ENCODE measurements at places on chromosomes 4 and X.

DNA sequence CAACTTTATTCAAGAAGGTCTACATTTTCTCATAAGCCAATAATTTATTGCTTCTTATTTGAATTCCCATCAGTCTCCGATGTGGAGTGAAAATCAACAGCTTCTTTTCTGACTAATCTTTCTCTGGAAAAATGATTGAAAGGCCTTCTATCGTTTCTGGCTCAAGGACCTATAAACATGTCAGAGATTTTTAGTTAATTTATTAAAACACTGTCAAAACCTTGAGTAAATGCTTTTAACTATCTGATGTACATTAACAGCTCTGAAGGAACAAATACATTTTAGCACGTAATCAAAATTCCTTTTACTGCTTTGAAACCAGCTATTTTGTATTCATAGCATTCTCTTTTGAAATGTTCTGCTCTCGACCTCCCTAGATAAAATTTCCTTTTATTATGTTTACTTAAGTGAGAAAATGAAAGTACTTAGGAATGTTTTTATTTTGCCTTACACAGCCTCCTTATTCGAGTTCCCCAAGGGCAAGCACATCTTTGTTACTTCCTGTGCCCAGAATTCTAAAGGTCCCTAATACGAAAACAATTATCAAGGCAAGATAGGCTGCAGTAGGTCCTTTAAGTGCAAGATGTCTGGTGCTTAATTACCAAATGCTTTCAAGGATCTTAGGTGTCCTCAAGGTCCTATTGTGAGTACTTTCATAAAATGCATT, 3.1 kb upstream of the ZFX start:
- H3K36me3 ChIP-seq: peaks cover under 1% of the 10 kb centered on the region
- DNase-seq: peak; percentile 21
- H3K27me3 ChIP-seq: no peaks in the 10 kb centered on the region
- no peak overlapping the region for H3K4me3 ChIP-seq
- H3K27ac ChIP-seq: peak overlapping the region; percentile 42

DNA sequence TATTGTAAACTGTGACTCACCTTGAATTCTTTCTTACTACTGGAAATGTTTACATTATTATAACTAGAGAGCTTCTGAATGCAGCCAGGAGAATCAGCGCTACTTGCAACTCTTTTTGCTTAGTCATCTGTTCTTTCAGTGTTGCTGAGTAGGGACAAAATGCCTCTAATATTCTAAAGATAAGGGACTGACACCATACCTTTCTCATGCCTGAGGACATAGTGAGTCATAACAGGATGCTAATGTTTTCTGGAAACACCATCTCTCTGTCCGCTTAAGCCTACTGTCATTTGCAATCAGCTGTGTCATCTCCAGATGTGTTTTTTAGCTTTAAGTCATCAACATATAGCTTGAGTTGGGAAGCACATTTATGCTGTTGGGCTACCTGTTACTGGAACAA, 108.3 kb downstream of the QRFPR start:
- DNase-seq: no peak
- no peak overlapping the region for H3K4me3 ChIP-seq
- no peak overlapping the region for H3K27ac ChIP-seq
- no peaks in the 10 kb centered on the region for H3K4me1 ChIP-seq

- no peaks in the 10 kb centered on the region for H3K36me3 ChIP-seq
- H3K4me1 ChIP-seq: no peaks in the 10 kb centered on the region
- H3K4me3 ChIP-seq: no peak overlapping the region
- H3K27ac ChIP-seq: no peak overlapping the region
- DNase-seq: no peak
- no peaks in the 10 kb centered on the region for H3K27me3 ChIP-seq
Measured at GRCh38 chr4:36494747-36495146, 213.3 kb downstream of the DTHD1 start.

GRCh38 chr4:71334465-71334882, 4.3 kb upstream of the SLC4A4 start:
- no peak overlapping the region for H3K4me3 ChIP-seq
- H3K4me1 ChIP-seq: peaks cover 3% of the 10 kb centered on the region
- no peak for DNase-seq
- no peaks in the 10 kb centered on the region for H3K36me3 ChIP-seq
- H3K27ac ChIP-seq: no peak overlapping the region

- no peaks in the 10 kb centered on the region for H3K27me3 ChIP-seq
- no peaks in the 10 kb centered on the region for H3K36me3 ChIP-seq
- H3K4me1 ChIP-seq: peaks cover 13% of the 10 kb centered on the region
- DNase-seq: no peak
Measured at GRCh38 chr4:143375326-143376073, 38.8 kb downstream of the GAB1 start.

GRCh38 chrX:39690541-39691415, 407.0 kb downstream of the BCOR start:
- no peak overlapping the region for H3K27ac ChIP-seq
- no peaks in the 10 kb centered on the region for H3K36me3 ChIP-seq
- DNase-seq: no peak
- no peaks in the 10 kb centered on the region for H3K27me3 ChIP-seq
- no peak overlapping the region for H3K4me3 ChIP-seq
- H3K4me1 ChIP-seq: no peaks in the 10 kb centered on the region

DNA sequence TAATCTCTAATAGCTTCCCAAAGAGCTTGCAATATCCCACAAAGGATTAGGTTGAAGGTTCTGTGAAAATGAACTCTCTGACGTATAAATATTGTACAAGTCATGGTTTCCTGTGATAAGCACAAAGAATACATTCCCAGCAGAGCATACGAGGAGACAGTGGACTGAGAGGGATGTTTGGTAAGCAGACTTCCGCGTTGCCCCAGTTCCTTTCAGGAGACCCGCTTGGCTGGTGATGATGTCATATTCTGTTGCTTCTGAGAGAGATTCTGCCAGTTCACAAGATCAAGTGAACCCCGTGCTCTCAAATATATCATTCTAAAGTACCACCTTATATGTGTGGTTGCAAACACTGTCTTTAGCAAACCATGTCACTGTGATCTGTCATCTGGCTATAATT, 323.9 kb upstream of the CASK start:
- H3K27me3 ChIP-seq: no peaks in the 10 kb centered on the region
- no peak overlapping the region for H3K27ac ChIP-seq

GRCh38 chrX:135273162-135273561, 21.3 kb downstream of the ETDA start:
- no peak for DNase-seq
- H3K27me3 ChIP-seq: no peaks in the 10 kb centered on the region
- H3K4me3 ChIP-seq: no peak overlapping the region

DNA sequence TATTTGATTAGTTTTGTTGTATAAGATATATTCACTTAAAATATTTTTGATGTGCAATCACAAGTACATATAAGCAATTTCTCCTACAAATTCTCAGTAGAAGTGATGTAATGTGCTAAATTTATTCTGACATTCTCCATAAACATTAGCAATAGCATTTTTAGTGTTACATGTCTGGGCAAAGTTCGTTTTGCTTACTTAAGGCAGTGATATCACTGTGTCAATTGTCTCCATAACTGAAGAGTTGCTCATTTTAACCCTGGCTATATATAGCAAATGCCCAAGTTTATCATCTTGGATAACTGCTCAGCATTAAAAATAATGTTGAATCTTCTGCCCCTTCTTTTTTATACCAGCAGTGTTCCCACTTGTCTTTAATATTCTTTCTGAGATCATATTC, 340.0 kb upstream of the NDST4 start:
- no peaks in the 10 kb centered on the region for H3K27me3 ChIP-seq
- H3K4me1 ChIP-seq: no peaks in the 10 kb centered on the region
- peak; percentile 47 for DNase-seq
- no peaks in the 10 kb centered on the region for H3K36me3 ChIP-seq
- H3K27ac ChIP-seq: no peak overlapping the region

DNA sequence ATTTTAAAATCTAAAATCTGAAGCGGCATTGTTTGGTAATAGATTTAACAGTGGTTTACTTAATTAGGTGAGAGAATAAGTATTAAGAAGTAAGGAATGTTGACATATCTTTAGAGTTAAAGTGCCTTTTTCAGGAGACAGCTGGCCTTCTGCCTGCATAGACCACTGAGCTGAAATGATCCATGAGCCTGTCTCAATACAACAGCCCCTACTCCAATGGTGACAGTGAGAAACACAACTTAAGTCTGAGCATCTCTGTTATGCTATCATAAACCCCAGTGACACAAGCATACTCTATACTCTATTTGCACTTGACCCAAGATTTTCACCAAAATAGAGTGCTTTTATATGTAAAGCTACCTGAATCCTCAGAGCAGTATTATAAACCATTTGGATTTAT, 137.9 kb downstream of the GRIA2 start:
- H3K4me3 ChIP-seq: no peak overlapping the region
- H3K36me3 ChIP-seq: no peaks in the 10 kb centered on the region
- DNase-seq: no peak
- H3K27me3 ChIP-seq: no peaks in the 10 kb centered on the region

DNA sequence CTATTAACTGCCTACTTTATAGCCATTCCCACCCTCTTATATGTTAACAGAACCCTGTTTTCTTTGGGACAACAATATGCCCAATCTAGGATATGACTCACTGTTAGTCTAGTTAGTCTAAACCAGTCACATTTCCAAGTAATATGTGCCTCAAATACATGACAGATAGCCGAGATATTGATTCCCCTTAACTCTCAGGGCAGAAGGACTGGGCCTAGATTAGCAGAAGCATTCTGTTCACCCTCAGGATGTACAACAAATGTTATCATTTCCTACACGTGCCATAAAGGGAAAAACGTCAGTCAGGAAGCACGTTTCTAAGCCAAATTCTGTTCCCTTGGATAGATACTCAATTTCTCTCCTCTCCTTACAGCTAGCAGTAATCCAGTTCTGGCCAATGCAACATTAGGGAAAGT, 114.1 kb downstream of the SLC10A7 start:
- no peak overlapping the region for H3K4me3 ChIP-seq
- DNase-seq: peak; percentile 44
- H3K36me3 ChIP-seq: no peaks in the 10 kb centered on the region

DNA sequence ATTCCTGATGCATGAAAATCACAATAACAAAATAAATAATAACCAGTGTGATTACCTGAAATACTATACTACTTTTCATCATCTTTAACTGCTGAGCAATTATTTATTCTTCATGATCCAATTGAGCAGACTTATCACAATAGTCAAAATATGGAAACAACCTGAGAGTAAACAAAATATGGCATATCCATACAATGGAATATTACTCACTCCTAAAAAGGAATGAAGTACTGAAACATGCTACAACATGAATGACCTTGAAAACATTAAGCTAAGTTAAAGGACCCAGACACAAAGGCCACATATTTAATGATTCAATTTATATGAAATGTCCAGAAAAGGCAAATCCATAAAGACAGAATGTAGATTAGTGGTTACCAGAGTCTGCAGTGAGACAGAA, 146.8 kb downstream of the MID1IP1 start:
- H3K27me3 ChIP-seq: no peaks in the 10 kb centered on the region
- no peak for DNase-seq
- no peak overlapping the region for H3K4me3 ChIP-seq
- no peak overlapping the region for H3K27ac ChIP-seq

- no peaks in the 10 kb centered on the region for H3K27me3 ChIP-seq
- no peaks in the 10 kb centered on the region for H3K36me3 ChIP-seq
- H3K4me3 ChIP-seq: no peak overlapping the region
- H3K27ac ChIP-seq: no peak overlapping the region
- H3K4me1 ChIP-seq: no peaks in the 10 kb centered on the region
Measured at GRCh38 chrX:126164226-126164625, 1.9 kb downstream of the DCAF12L2 start.

- H3K27ac ChIP-seq: no peak overlapping the region
- peak; percentile 48 for DNase-seq
- no peaks in the 10 kb centered on the region for H3K27me3 ChIP-seq
- H3K36me3 ChIP-seq: no peaks in the 10 kb centered on the region
- H3K4me1 ChIP-seq: peaks cover 10% of the 10 kb centered on the region
- no peak overlapping the region for H3K4me3 ChIP-seq
Measured at GRCh38 chr4:130080872-130081451, 985.0 kb downstream of the C4orf33 start.

DNA sequence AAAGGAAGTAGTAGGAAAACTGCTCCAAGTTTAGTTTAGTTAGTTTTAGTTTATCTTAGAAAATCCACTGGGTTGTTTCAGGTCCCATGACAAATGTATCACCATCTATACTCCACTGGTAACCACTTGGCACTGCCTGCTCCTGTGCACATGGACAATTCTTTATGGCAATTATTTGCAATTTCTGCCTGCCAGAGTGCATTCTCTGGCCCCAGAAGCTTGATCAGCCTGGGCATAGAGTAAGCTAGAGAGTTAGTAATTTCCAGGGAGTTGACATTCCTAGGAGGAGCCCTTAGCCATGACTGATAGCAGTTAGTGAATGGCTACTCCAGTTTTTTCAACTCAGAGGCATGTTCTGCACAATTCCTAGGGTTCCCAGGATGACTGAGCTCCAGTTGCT, 203.2 kb upstream of the FGF13 start:
- DNase-seq: no peak
- no peaks in the 10 kb centered on the region for H3K4me1 ChIP-seq
- H3K27ac ChIP-seq: no peak overlapping the region
- H3K4me3 ChIP-seq: no peak overlapping the region
- no peaks in the 10 kb centered on the region for H3K27me3 ChIP-seq

Measured in small intestine (tissue), 16 donors.